ENCODE measurements at places on chromosomes 16 and 17.
A peak's percentile ranks its signal among the peaks of the same experiment; 100 is the strongest.

GRCh38 chr16:57485916-57486857 is at the start of gene DOK4:
Gene DOK4, minus strand, starts transcription at chr16:57486493. Its CDS starts 6,986 bp downstream, at chr16:57479507.
- peak; percentile 86 for DNase-seq

DNA sequence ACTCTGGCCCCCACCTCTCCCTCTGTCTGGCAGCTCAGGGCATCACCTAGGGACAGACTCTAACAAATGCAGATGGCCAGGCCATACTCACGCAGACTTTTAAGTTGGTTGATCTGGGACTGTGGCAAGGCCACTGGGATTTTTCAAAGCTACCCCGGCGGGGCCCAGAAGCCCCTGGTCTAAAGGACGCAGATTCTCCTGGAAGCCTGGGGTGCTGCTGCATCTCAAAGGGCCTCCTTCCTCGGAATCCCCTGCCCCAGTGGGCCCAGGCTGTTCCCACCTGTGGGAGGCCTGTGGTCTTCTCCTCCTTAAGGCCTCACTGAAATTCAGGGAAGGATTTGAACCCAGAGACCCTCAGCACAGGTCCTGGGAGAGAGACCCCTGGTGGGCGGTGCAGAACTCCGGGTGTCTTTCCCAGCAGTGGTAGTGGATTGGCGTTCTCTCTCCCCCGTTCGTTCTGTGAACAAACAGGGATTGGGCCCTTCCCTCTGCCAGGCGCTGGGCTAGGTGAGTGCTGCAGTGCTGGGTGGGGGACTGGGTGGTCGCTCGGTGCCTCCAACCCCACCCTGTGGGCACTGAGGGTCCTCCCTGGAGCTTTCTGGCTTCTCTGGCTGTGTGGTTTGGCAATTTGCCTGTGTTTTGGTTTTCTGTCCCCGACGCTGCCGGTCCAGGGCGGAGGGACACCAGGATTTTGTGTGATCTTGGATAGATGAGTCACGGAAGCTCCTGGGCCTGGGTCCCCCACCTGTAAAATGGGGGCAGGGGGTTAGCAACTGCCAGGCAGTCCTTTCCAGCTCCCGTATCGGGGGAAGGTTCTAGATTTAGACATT is 160.5 kb upstream of the GSE1 start:
- DNase-seq, result no peak

DNA sequence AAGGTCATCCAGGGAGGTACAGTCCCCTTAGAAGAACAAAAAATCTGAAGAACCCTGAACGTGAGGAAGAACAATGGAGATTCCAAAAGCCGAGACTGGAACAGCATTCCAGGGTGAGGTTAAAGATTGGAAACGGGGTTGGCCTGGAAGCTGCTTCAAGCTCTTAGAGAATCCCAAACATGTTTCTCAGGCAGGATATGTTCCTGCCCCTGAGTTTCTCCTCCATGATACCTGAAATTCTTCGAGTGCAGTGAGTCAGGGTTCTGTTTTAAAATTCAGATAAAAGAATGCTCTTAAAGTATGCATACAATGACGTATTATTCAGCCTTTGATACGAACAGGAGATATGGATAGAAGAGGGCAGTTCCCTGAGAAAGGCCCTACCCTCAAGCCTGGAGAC is 293.1 kb downstream of the HS3ST3B1 start:
- no peak for DNase-seq

GRCh38 chr16:9199311-9199710 is 107.9 kb downstream of the HAPSTR1 start:
- DNase-seq, result no peak

DNA sequence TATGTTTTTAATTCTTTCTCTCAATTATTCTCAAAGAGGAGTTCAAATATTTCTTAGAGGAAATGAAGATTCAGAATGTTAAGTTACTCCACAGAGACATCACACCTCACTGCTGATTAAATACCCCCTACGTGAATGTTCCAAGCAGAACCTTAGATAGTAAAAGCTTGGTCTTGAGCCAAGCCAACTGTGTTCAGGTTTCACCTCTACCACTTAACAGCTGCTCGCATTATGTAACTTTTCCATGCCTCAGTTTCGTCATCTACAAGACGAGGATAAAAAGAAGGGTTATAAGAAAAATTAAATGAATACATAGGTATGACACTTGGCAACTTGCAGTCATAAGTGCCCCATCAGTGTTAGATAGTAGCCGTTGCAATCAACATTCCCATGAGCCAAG is 356.2 kb downstream of the RBFOX1 start:
- DNase-seq, result no peak

DNA sequence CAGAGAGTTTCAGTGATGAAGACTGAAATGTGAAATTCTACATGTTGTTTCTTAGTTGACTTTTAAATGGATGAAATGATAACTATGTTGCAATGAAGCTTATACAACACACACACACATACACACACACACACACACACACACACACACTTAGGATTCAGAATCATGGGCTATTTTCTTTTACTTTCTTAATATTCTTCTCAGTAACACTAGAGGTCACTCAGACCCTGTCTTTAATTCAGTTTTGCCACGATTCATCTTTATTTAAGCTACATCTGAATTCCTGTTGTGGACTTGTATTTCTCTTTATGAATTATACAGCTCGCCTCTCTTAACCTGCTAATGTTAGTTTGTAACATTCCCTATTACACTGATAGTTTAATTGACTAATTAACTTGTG is 109.6 kb upstream of the GOT2 start:
- no peak for DNase-seq

DNA sequence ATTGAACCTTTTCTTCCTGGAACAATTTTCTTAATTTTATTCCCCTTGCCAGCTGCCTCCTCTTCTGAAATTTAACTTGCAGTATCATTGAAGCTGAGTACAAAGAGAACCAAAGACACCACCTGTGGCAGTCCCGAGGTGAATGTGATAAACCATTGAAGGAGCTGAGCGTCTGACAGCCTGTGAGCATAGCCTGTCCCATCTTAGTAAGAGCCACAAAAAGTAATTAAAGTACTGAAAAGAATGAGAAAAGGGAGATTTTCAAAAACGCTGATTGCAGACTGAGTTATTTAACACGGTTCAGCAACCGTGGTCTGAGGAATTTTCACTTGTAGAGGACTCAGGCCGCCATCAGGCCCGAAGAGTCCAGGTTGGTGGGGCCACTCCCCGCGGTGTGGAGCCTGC is 27.2 kb upstream of the ST6GALNAC1 start:
- no peak for DNase-seq

DNA sequence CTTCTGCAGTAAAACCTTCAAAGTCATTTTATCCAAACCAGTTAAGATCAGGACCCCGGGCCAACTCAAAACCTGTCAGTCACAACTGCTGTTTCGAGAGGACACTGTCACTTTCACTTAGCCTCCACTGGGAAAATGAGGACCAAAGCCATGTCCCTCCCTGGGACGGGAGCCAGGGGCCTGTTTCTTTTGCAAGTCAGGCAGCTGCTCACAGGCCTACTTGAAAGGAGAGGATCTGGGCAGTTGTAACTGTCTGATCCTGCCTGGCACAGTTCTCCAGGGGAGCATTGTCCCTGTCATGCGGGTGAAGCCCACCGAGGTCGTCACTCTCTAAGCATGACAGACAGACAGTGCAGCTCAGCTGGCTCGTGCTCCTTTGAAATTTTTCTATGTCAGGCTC is 276.2 kb downstream of the NPIPA8 start:
- no peak for DNase-seq

DNA sequence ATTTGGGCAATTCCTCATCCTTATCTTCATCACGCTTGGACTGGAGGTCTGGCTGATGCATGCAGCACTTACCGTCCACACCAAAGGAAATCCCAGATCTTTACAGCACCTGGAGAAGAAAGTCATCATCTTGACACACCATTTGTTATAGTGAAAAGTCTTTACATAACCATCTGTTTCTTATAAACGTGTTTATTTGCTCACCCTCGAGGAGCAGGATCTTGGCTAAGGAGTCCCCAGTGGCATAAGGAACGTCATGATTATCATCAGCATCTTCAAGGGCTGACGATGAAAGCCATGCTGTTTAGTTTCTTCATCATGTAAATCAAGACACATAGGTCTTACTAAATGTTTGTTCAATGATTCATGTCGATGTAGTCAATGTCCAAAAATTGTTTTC is 248.8 kb upstream of the ELAC2 start:
- DNase-seq, result no peak

DNA sequence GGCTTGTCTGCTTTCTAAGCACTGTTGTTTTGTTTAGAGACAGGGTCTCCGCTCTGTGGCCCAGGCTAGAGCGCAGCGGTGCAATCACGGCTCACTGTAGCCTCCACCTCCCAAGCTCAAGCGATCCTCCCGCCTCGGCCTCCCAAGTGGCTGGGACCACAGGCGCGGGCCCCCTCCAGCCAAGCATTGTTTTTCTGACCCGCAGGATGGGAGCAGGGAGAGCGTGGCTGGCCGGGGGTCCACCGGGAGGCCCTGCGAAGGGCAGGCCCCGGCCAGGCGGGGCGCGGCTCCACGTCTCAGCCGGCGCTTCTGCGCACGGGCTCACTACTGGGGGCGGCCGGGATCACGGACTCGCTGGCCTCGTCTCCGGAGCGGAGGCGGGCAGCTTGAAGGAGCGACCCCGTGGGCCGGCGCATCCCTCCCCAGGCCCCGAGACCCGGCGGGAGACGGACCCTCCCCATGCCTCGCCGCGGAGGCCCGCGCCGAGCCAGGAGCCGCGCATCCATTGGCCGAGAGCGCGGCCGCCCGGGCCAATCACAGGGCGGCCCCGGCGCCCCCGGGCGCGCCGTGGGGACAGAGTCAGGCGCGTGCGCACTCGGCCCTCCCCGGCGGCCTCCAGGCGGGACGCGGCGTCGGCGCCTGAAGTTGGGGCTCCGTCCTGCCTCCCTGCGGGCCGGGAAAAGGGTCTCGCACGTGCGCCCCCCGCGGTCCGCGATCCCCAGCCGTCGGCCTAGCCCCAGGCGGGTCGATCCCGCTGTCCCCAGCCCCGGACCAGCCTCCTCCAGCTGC is 24.9 kb downstream of the ACTG1 start:
- peak; percentile 79 for DNase-seq

- DNase-seq, result no peak
Observed at GRCh38 chr17:17499402-17500145, 3.4 kb upstream of the RASD1 start.

- no peak for DNase-seq
Observed at GRCh38 chr16:87554754-87555427, 47.4 kb upstream of the JPH3 start.

- no peak for DNase-seq
Observed at GRCh38 chr17:34275881-34276280, 5.9 kb downstream of the CCL7 start.

- no peak for DNase-seq
Observed at GRCh38 chr17:17420082-17420481, 56.7 kb upstream of the MED9 start.

DNA sequence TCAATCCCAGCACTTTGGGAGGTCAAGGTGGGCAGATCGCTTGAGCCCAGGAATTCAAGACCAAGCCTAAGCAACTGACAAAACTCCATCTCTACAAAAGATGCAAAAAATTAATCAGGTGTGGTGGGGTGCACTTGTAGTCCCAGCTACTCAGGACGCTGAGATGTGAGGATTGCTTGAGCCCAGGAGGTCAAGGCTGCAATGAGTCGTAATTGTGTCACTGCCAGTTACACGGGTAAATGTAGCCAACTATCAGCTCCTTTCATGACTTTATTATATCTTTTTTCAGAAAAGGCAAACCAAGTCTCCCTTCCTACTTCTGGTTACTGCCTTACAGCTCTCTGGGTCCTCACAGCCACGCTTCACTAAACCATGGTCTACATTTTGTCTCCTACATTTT is 4.0 kb downstream of the SDF2 start:
- DNase-seq, result no peak

DNA sequence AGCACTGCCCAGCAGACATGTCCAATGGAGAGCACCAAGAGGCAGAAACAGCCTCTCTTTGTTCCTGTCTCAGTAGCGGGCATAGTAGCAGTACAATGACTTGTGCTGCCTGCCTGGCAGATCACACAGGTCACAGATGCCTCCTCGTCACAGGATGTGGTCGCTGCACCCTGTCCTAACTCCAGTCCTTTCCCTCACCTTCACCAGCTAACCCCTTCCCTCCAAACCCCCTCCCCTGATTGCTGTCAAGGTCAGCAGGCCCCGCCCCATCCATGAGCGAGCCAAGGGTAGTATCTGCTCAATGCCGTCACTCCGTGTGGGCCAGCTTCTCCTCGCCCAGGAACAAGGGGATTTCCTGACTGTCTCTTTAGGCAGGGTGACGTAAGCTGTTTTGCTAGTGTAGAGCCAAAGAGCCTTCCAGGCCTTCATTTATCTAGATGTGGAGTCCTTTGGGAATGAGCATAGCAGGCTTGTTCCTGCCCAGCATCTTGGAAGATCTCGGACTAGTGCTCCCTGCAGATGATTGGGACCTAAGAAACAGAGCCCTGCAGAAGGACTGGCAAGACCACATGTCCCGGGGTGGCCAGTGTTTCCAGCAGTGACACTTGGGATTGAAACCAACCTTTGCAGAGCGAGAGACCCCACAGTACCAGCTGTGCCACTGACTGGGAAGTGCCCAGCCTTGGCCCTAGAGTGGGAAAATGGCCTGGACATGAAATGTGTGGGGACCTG is 75.9 kb upstream of the TNRC6C start:
- DNase-seq, result peak; percentile 76

DNA sequence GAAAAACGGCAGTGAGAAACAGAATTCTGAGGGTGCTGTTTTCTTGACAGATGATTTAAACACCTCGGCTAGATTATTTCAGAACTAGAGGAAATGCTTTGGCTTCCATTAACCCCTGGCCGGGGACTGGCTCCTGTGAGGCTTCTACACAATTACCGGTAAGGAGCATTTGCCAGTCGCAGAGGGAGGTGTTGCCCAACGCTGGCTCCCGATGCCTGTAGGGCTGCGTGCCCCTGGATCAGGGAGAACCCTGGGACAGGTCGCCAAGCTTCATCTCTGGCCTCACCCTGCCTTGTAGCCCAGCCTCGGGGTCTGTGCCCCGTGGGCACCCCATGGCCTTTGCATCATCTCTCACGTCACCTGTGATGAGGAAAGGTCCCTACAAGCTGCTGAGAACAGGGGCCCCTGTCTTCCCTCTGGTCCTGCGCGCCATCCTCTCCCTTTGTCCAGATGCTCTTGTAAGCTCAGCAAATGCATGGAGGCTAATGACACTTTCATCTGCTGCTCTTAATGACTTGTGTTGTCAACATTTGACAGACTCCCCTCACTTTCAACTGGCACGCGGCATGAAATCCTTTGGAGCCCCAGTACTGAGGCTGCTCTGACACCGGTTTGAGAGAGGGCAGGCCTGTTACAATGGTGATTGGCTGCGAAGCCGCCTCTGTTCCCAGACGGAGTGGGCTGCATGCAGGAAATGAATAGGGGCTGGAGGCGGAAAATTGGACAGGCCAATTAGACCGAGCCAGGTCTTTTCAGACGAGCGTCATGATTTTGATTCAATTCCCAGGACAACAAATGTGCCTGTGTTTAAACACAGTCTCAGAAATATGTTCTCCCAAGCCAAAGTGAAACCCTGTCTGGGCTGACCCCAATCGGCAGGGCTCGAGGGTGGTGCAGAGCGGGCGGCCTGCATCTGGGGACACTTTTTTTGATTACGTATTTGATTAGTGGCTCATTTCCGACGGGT is 85.5 kb upstream of the DOC2B start:
- DNase-seq, result peak; percentile 12

GRCh38 chr16:46612121-46612520 is 9.1 kb downstream of the SHCBP1 start:
- no peak for DNase-seq
